H9 (cell line): ENCODE measurements at places on chromosomes 12 and 14.

DNA sequence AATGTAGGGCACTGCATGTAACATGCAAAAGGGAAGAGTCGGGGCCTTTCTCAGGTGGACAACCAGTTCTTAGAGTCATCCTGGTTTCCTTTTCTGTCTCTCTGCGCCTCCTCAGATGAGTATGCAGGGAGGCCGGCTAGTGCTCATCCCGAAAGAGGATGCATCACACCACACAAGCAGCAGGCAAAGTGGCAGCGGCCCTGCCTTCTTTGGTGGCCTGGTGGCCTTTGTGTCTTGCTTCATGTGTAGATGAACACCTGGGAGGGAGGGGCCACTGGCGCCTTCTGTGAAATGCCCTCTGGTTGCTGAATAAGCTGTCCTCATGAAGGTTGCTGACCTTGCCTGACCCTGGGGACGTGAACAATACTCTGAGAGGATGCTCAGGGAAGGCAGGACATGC, 18.0 kb downstream of the SLC24A4 start:
- no peak for DNase-seq

GRCh38 chr12:101174541-101174940, 35.5 kb downstream of the SLC5A8 start:
- DNase-seq: no peak

DNA sequence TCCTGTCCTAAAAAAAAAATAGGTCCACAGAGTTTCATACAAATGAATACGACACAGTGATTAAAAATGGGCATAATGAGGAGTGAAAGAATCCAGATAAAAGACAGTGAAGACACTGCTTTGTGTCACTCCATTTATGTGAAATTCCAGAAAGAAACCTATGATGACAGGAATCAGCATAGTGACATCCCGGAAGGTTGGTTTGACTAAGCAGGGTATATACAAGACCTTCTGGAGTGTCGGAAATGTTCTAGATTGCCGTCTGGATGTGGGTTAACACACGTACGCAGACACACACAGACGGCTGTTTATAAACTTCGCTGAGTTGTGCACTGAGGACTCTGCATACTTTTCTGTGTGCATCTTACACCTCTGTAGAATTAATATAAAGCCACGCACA, 13.2 kb upstream of the CACNA2D4 start:
- DNase-seq: no peak

DNA sequence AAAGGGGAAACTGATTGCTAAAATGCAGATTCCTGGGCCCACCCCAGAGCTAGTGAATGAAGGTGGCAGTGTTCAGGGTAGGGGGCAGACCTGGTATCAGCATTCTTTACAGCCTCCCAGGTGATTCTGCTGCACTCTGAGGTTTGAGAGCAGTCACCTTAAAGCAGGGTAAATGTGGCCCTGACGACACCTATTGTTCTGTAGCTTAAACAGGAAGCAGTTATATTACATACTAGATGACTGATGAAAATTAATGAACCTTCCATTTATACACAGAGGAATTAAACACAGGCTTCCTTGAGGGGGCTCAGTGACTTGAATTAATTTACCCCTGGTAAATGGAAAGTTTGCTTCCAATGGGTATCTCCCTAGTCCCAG, 25.3 kb downstream of the NUAK1 start:
- no peak for DNase-seq

GRCh38 chr12:121776190-121777098, 17.0 kb downstream of the RHOF start:
- peak; percentile 85 for DNase-seq

- DNase-seq: no peak
These were observed 105.9 kb upstream of the BCAT1 start for GRCh38 chr12:25054783-25055144.

- DNase-seq: no peak
These were observed 75.1 kb downstream of the ETNK1 start for GRCh38 chr12:22700106-22700505.

GRCh38 chr12:3535431-3535841, 44.4 kb downstream of the PRMT8 start:
- DNase-seq: peak; percentile 24

- DNase-seq: no peak
These were observed 37.1 kb upstream of the STON2 start for GRCh38 chr14:81437244-81437643.

DNA sequence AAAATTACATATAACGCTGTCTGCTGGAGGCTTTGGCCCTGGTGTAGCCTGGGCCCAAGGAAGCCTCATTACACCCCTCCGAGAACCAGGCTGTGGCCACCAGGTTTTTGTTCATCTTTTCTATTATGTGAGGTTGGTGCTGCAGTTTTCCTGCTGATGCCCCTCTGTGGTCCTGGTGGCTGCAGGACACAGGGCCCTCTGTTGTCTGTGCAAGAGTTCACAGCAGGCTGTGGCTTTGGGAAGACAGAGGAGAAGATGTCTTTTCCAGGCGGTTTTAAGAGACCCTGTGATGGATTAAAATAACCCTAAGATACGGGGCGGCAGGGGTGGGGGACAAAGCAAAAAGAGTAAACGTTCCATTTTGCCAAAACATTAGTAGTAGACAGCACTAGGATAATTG, 121.5 kb downstream of the ADGRD1 start:
- DNase-seq: peak; percentile 14

GRCh38 chr12:12482150-12482761, 80.4 kb downstream of the DUSP16 start:
- DNase-seq: no peak

DNA sequence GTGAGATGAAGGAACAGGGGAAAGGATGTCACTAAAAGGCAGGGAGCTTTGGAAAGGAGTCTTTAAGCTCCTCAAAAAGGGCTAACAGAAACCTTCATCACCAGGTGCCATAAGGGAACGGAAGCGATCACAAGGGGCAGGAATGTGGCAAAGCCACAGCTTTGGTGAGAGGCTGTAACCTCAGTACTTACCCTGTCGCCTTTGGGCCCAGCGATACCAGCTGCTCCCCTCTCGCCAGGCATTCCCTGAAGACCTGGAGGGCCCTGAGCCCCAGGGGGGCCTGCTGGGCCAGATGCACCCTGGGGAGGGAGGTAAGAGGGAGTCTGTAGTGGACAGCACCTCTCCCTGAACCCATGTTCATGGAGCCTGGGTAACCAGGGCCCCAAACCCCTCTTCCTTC, 18.9 kb downstream of the TMEM106C start:
- no peak for DNase-seq
